ENCODE measurements at places on chromosomes 13 and 19. TPM values are rescaled to one million over a fixed set of nuclear protein-coding genes. Genes with fewer than 3 reads are reported as not detected.

TNFSF13B gene
- 0.72 TPM for total RNA-seq

DCLK1 gene
- total RNA-seq, result 10.0 TPM

CGB3 gene
- not detected for total RNA-seq

SBK2 gene
- total RNA-seq, result not detected

BEST2 gene
- not detected for total RNA-seq

C1QTNF9 gene
- total RNA-seq, result not detected

ENOX1 gene
- total RNA-seq, result 1.8 TPM

ANGPTL4 gene
- total RNA-seq, result 290 TPM

FCGBP gene
- total RNA-seq, result under 0.01 TPM

CYP4F12 gene
- total RNA-seq, result not detected

All from cardiac atrium fibroblast (primary cell).